Brain microvascular endothelial cell (primary cell): ENCODE measurements at places on chromosomes 7 and 10.

DNA sequence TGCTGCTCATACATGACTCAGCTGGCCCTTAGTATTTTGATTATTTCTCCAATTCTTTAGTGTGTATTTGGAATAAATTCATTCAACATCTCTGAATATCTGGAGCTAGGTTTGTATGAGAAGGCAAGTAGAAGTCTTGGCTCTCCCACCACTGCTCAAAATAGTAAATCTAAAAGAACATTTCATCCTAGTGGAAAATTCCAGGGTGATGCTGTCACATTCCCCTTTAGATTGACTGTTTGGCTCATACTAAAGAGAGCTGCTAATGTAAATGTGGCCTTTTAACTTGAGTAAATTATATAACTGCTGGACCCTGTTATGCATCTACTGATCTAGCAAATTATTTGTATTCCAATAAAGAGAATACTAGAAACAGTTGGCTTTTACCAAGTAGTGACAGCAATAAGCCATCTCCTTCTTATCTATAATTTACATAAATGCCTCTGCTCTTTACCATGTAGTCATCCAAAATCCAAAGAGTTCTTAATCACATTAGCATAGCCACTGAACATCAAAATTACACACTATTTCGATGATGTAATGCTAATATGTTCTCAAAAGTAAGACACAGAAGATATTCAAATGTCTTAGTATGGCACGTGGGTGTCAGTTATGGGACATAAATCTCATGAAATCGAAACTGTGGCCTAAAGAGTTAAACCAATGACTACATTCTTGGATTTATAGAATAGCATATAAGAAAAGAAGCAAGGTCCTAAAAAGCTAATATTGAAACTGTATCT lies 86.9 kb upstream of the KCND2 start:
- no peak for DNase-seq

GRCh38 chr7:142602183-142602582 lies 147.1 kb upstream of the PRSS1 start:
- DNase-seq = peak; percentile 12

GRCh38 chr7:101104799-101105198 lies 19.5 kb downstream of the TRIM56 start:
- DNase-seq = no peak

DNA sequence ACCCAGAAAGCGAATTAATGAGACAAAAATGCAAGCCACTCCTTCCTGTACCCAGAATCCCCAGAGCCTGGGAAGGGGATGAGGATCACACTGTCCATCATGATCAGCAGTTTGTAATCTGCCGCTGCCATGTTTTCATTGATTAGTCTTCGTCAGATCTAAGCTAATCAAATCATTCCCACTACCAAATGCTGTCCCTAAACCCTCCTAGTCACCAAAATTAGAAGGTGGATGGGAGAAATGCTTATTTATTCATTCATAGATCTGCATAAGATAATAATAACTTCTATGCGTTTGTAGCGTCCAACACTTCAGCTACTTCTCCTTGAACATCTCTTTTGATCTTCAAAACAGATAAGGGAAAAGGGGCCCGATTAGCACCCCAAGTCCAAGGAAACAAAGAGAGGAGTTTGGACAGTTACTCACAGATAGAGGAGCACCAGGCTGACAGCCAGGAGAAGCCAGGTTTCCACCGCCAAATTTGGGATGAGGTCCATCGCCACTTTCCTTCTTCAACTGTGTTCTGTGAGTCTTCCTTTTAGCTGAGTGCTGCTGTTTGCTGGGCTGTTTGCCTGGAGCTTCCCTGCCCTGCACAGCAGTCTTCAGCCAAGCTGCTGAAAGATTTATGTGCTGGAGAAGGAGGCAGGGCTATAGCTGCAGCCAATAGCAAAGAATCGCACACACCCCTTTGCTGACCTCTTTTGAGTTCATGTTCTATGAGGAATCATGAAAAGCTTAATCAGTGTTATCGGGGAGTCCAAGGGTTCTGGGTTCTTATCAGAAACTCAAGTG lies at the start of gene CYP3A5:
TSS of gene CYP3A5 (minus strand) at position 597 of the 792 bp plus-strand sequence. CDS start at position 497, 100 bp downstream.
- no peak for DNase-seq

- DNase-seq = no peak
Measured at GRCh38 chr10:132944510-132944909, 2.1 kb upstream of the CFAP46 start.

GRCh38 chr7:106216517-106216922 lies 68.3 kb downstream of the NAMPT start:
- peak; percentile 89 for DNase-seq

DNA sequence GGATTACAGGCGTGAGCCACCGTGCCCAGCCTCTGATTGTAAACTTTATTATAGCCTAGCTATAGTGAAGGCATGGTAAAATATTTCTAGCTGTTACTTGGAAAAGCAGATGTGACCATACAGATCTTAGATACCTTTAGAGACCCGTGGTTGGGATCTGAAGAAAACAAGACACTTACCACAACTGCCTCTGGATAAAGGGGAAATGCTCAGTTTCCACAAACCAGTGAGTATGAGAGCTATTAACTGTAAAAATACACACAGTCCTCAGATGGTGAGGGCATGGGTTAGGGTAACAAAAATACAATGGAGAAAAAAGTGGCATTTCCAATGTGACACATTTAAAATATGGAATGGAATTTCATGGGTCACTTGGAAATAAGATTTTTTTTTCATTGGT lies 63.0 kb downstream of the ZNF438 start:
- no peak for DNase-seq

GRCh38 chr7:128122576-128123290 lies 91.5 kb upstream of the LRRC4 start:
- DNase-seq = no peak

DNA sequence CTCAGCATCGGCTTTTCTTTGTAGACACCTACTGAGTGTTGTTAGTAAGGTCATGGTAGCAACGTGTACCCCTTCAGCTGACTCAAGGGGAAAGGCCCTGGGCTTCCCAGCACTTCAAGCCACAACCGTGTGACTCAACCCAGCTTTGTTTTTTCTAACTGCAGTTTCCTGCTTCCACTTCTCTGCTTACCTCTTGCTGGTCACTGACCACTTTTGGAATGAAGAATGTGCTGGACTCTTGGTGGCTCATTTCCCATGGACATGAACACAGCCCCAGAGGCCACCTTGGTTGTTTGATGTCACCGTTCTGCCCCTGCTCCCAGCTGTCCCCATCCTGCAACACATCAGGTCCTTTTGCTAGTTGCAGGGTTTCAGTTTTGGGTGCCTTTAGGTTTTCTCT lies 69.5 kb upstream of the ZNF438 start:
- peak; percentile 88 for DNase-seq

DNA sequence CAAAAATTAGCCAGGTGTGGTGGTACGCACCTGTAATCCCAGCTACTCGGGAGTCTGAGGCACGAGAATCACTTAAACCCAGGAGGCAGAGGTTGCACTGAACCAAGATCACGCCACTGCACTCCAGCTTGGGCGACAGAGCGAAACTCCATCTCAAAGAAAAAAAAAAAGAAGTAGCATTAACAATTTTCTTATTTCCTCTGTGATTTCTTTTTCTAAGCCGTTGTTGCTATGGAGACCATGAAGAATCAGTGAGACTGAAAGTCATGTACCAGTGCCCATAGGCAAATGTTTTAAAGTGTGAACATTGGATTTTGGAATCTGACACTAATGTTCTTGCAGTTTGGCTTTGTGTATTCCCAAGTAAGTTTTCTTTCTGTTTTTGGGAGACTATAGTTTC lies 18.4 kb upstream of the MAP3K8 start:
- no peak for DNase-seq

DNA sequence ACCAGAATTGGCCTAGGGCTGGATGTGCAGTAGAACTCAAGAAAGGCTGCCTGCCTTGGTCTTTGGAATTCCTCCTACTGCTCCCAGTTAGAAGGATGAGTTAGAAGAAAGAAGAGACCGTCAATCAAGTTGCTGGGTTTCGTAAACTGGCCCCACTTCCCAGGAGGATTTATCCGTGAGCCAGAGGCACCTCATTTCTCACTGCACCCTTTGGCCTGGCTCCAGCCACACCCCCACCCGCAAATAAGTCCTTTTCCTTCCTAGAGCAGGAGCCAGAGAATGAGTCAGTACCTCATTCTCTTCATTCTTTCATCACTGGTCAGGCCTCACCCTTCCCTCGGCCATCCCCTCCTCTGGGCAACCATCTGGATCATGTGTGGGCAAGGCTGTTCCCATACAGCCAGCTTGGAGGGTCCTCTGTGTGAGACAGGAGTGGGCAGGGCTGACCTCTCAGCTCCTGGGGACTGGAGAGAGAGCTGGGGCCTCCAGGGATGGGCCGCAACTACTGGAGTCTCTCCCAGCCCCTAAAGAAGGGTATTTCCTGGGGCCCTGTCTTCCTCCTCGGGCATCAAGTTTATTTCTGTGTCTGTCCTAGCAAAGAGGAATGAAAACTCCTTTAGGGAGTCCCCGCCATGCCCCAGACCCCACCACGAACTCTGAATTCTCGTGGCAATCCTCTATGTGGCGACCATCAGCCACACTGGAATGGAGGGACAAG lies 87.2 kb upstream of the DUSP5 start:
- DNase-seq = peak; percentile 91

DNA sequence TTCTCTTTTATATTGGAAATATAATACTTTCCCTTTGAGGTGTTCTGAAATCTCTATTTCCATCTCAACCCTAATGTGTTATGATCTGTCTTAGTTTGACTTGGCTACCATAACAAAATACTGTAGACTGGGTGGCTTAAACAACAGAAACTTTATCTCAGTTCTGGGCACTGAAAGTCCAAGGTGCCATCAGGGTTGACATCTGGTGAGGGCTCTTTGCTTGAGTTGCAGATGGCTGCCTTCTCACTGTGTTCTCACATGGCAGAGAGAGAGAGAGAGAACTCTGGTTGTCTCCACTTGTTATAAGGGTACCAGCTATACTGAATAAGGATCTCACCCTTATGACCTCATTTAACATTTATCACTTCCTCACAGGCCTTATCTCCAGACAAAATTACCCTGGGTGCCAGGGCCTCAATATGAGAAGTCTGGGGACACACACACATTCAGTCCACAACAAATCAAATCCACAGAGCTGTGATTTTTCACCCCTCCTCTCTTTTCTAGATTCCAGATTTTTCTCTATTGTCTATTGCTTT lies 104.5 kb downstream of the SRI start:
- DNase-seq = no peak

GRCh38 chr7:54729107-54729506 lies 29.9 kb downstream of the SEC61G start:
- DNase-seq = no peak

GRCh38 chr10:112624546-112625048 lies 177.6 kb downstream of the VTI1A start:
- no peak for DNase-seq

DNA sequence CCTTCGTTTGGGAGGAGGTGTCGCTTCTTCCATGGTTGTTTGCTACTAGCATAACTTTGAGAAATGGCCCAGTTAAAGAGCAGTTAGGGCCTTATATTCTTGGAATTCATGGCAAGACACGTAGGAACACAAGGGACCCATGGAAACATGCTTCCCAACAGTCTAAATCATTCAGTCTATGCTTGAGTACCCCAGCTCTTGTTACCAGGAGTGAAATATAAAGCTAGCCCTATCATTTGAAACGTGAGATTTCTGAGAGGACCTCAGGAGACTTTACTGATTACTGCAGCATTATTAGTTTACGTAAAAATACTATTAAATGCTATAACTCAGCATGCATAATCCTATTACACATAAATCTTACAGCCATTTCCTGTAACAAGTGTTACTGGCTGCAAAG lies 328.6 kb upstream of the CDC14C start:
- no peak for DNase-seq

DNA sequence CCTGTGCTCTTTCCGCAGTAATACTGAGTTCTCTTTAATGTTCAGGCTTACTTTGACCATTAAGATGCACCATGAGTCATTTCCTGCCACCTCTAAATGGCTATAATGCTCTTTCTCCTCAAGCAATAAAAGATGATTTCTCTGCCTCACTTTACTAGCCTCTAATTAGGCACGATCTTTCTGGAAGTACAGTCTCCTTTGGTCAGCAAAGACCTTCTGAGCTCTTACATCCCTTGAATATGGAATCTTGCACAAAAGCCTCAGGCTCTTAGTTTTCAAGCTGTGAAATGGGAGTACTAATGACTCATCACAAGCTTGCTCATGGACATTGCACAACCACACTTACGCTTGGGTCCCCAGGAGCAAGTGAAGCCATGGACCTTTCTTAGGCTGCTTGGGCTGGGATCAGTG lies 85.9 kb downstream of the FRMD4A start:
- DNase-seq = peak; percentile 39

GRCh38 chr7:30594048-30594539 lies 584 bp upstream of the GARS1 start:
- DNase-seq = peak; percentile 16

- DNase-seq = no peak
Measured at GRCh38 chr7:16913643-16914042, 31.9 kb upstream of the AGR3 start.

DNA sequence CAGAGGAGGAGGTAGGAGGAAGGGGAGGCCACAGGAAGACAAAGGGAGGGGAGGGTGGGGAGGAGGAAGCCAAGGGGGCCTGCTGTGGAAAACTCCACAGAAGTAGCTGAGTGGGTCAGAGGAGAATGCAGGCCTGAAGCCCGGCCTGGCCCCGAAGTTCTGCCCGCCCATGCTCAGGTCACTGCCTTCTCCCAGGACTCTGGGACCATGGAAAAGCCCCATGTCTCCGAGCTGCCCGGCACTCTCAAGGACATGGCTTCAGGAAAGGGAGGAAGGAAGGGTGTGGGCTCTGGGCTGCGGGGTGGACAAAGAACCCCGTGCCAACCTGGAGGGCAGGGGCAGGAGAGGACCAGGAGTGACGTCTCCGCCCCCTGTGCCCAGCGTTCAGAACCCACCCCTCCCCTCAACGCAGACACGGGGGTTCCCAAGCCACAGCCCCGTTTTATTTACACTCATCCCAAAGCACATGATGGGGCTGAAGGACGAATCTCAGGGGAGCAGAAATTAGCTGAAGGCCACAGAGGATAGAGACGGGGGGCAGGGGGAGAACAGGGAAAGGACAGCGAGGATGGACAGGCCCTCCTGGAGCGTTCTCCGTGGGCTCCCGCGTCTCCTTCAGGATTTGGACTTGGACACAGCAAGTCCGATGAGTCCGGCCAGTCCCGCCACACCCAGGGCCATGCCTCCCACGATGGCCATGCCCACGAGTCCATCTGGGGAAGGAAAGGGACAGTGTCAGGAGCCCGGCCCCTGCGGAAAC lies 1.8 kb upstream of the CLDN15 start:
- no peak for DNase-seq

DNA sequence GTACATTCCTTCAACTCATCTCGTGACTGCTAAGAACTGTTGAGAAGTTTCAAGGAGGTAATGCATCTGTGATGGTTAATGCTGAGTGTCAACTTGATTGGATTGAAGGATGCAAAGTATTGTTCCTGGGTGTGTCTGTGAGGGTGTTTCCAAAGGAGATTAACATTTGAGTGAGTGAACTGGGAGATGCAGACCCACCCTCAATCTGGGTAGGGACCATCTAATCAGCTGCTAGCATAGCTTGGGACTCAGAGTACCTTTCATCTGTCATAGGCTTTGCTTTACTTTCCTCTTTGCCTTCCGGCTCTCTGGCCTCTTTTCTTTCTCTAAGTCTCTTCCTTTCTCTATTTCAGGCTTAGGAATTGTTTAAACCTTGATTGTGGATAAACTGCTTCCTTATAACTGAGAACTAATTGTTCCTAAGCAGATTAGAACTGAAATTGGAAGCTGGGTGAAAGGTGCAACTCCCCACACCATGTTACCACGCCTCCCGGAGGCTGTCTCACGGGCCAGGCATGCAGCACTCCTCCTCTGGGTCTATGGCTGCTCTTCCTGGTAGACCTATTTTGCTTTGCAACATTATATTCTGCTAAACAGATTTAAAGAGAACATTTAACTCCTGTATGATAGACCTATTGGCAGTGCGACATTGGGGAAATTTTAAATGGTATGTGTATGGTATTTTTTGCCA lies 298.2 kb downstream of the CCSER2 start:
- no peak for DNase-seq

- no peak for DNase-seq
Measured at GRCh38 chr7:30980751-30981150, 17.0 kb downstream of the GHRHR start.
